ENCODE measurements at places on chromosomes 1 and 21.

GRCh38 chr1:87362063-87362833, 33.6 kb downstream of the LMO4 start:
- DNase-seq: no peak

DNA sequence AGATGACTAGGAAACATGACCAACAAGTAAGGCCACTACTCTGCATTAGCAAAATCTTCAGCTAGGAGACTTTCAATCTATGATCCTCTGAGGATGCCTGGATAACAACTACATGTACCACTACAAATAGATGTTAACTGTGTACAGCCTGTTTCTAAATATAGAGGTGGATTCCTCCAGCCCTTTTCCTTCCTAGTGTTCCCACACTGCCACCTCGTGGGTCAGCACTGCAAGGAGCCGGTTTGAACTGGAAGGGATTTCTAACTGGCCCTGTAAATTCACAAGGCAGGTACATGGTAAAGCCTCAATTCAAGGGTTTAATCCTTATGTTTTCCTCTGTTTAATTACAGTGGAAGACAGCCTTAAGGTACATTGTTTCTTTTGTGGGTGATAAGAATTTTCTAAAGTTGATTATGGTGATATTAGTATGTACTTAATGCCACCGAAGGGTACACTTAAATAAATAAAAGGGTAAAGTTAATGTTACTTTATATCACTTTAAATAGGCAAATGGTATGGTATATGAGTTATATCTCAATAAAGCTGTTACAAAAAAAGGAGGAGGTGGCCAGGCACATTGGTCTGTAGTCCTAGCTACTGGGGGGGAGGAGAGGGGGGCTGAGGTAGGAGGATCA, 14.4 kb downstream of the SMYD3 start:
- no peak for DNase-seq

DNA sequence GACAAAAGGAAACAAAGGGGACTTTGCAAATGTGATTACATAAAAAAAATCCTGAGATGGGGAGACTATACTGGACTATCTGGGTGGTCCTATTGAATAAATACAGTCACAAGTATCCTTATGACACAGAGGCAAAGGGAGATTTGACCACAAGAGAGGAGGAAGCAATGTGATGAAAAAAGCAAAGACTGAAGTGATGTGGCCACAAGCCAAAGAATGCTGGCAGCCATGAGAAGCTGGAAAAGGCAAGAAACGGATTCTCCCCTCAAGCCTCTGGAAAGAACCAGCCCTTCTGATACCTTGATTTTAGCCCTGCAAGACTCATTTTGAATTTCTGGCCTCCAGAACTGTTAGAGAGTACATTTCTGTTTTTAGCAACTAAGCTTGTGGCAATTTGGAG, 36.4 kb downstream of the OLFML2B start:
- no peak for DNase-seq

GRCh38 chr1:232382671-232383070, 247.3 kb downstream of the SIPA1L2 start:
- DNase-seq: no peak

GRCh38 chr1:6002714-6003501, 10.7 kb upstream of the NPHP4 start:
- DNase-seq: no peak

GRCh38 chr21:42103843-42104242, 32.7 kb downstream of the UMODL1 start:
- no peak for DNase-seq

DNA sequence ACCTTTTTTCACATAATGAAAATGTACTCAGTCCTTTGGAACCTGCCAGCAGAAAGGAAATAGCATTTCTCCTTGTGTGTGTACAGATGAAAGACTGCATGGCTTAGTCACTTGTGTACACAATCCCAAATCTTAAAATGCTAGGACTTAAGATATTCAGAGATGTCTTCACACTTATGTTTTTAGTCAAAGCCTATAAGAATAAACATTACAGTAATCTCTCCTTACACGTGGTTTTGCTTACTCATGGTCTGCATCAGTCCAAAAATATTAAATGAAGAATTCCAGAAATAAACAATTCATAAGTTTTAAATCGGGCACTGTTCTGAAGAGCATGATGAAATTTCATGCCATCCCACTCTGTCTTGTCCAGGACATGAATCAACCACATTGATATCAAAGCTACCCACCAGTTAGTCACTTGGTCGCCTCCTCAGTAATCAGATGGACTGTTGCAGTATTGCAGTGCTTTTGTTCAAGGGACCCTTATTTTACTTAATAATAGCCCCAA, 75.7 kb upstream of the RRP15 start:
- no peak for DNase-seq

DNA sequence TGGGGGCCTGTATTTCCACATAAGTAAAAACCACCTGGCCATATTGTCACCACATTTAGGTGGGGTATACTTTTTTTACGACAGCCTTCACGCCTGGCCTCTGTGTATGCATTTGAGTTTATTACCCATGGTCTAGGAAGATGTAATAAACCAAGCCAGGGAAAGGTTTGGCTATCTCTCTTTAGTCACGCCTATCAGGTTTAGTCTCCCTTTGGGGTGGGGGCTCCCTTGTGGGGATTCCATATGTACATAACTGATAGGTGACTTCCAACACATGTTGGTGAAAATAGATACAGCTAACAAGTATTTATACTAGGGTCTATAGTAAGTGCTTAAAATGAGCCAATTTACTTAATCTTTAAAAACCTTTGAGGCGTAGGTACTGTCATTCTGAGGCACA, 4.2 kb downstream of the YBX1 start:
- no peak for DNase-seq

GRCh38 chr1:37901191-37901892, 42.0 kb upstream of the MTF1 start:
- DNase-seq: no peak

DNA sequence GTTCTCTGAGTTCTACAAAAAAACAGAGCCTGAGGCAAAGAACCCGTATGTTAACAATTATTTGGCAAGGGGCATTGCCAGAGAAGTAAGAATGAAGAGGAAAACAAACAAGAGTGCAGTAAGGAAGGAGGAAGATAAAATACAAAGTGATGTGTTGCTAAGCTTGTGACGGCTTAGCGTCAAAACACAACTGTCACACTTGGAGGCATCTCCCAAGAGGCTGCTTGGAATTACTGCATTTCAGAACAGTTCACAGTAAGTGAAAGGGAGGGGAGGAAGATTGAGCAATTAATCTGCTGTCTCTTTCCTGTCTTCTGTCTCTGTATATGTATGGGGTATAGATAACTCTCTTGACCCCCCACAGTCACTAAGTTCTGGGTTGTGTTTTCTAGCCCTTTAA, 1017.0 kb upstream of the TMPRSS15 start:
- no peak for DNase-seq

DNA sequence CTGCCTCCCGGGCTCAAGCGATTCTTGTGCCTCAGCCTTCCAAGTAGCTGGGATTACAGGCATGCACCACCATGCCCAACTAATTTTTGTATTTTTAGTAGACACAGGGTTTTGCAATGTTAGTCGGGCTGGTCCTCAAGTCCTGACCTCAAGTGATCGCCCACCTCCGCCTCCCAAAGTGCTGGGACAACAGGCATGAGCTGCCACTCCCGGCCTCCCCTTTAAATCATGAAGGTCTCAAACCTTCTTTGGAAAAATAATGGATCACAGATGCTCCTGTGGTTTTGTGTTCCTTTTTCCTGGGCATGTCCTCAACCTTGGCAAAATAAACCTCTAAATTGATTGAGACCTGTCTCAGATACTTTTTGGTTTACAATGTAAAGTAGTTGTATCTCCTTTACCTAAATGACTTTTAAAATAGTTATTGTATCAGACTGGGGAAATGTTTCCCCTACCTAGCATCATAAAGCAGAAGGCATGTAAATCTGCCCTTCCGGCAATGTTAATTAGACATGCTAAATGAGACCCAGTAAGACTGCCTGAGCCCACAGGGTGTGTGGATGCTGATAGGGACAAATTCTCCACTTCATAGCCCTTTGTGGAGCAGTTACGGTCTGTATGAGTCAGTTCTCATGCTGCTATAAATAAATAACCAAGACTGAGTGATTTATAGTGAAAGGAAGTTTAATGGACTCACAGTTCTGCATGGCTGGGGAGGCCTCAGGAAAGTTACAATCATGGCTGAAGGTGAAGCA, 27.8 kb downstream of the CBR1 start:
- DNase-seq: no peak

GRCh38 chr1:190474650-190475211, 2.9 kb downstream of the BRINP3 start:
- no peak for DNase-seq

DNA sequence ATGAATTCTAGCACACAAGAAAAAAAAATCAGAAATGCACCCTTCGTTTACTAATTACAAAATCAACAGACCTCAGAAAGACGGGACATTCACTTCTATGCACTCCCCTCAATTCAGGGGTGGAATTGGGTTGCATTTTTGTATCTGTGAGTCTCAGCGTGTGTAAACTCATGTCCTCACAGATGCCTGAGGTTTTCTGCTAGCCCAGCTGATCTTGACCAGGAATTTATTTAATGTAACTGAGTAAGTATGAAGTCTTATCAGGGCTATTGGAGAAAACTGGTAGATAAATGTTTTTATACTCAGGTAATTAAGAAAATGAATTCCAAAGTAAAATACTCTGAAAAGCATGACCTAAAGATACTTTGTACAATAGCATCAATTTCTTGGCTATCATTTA, 167.7 kb downstream of the RUNX1 start:
- no peak for DNase-seq

GRCh38 chr1:16970132-16970910, 10.1 kb downstream of the MFAP2 start:
- DNase-seq: no peak

DNA sequence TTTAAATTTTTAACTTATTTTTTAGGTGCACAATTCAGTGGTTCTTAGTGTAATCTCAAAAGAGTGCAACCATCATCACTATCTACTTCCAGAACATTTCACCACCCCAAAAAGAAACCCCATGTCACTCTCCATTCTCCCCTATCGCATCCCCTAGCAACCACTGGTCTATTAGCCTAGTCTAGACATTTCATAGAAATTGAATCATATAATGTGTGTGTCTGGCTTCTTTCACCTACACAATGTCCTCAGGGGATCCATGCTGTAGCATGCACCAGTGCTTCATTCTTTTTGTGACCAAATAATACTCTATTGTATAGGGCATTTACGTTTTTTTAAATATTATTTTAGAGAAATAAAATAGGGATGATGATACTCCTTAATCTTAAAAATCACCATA, 64.7 kb downstream of the JAK1 start:
- no peak for DNase-seq

DNA sequence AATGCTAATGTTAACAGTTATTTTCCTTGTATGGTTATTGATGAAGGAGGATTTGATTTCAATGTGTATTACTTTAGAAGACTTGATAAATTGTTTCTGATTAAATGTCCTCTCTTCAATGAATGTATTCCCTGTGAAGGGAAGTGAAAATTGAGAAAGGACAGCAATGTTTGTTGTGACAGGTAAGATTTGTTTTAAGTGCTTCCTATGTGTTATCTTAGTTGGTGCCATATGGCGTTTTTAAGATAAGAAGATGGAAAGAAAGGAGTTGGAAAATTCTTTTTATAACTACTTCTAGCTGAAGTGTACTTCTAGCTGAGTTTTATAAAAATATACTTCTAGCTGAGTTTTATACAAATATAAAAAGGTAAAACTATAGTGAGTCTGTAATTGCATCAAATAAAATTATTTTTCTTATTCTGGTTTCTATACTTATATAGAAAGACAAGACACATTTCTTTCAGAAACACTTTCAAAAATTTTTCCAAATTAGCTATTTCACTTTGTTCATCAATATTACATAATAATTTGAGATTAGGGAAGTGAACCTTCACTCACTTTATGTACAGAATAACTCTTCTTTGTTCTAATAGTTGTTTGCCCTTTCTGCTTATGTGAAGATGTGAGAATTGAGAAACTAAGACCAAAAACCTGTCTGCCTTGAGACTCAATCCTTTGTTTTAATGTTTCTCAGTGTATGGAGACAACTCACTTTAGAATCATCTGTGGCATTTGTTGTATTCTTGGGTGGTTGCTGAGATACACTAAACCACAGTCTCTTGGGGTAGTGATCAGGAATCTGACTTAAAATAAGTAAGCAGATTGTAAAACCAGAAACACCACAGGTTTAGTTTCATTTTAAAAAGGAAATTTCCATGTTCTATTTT, 382.9 kb upstream of the B3GALT2 start:
- no peak for DNase-seq

DNA sequence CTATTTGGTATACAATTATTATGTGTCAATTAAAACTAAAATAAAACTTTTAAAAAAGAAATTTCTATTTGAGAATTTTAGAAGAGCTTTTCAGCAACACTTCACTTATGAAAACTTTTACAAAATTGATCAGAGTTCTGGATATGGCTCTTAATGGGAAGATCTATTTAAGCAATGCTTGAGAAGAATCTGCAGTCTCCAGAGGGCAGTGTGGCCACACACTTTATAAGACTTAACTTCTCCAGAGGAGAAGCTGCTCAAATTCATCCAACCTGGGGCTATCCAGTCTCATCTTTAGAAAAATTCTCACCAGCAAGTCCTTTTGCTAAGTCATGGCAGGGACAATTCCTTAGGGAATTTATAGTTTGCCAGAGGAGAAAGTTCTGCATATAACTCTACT, 25.2 kb upstream of the AGO1 start:
- DNase-seq: no peak

All from osteocyte (in vitro differentiated cells).